ENCODE measurements at places on chromosomes 12 and 14. TPM values are rescaled to one million over a fixed set of nuclear protein-coding genes. Genes with fewer than 3 reads are reported as not detected.

SYT10 gene
- not detected for total RNA-seq

SMIM41 gene
- not detected for total RNA-seq

AEBP2 gene
- 45.0 TPM for total RNA-seq

OAS2 gene
- total RNA-seq = 148 TPM

ADAM20 gene
- 0.38 TPM for total RNA-seq

DNA sequence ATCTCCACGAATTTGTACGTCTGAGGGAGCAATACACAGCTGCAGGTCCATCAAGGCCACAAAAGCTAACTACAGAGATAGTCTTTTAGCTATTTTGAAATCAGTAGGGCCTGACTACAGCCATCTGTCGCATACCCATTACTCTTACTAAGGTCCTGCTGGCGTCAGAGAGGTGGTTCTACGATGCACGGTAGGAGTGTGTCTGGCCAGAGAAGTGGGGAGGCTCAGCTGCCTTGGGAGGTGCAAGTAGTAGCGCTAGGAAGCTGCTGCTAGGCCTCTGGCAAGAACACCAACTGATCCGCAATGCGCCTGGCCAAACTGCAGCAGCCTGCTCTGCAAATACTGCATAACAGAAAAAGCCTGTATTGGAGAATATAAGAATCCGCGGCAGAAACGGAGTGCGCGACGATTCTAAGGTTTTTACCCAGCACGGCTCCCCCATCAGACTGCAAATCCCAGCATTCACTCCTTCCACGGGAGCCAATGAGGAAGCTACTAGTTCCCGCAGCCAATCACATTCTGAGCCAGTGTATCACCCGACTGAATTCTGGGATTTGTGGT, 743 bp upstream of the CAND1 start:
- H3K4me3 ChIP-seq = peak overlapping the region; percentile 95
- H3K4me1 ChIP-seq = peaks cover 26% of the 10 kb centered on the region
- H3K27ac ChIP-seq = peak overlapping the region; percentile 98
- H3K27me3 ChIP-seq = no peaks in the 10 kb centered on the region
- DNase-seq = peak; percentile 91
- H3K36me3 ChIP-seq = peaks cover 7% of the 10 kb centered on the region

DNA sequence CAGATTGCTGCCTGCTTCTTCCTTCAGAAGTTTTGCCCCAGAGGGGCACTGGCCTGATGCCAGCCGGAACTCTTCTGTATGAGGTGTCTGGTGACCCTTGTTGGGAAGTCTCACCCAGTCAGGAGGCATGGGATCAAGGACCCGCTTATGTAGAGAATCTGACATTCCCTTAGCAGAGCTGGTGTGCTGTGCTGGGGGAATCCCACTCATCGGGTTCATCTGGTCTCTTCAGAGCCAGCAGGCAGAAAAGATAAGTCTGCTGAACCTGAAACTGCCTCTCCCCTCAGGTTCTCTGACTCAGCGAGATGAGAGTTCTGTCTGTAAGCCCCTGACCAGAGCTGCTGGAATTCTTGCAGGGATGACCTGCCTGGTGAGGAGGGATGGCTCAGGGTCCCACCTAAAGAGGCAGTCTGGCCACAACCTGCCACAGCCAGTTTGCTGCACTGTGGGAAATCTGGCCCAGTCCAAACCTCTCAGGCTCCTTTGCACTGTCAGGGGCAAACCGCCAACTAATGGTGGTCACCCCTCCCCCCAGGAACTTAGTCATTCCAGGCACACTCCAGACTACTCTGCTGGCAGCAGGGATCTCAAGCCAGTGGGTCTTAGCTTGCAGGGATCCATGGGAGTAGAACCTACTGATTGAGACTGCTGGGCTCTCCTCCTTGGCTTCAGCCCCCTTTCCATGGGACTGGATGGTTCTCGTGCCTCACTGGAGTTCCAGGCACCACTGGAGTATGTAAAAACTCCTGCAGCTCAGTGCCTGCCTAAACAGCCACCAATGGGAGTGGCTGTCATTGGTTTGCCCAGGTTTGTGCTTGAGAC, 4.1 kb downstream of the CLEC2D start:
- H3K4me3 ChIP-seq = peak overlapping the region; percentile 93
- peaks cover 41% of the 10 kb centered on the region for H3K4me1 ChIP-seq

DNA sequence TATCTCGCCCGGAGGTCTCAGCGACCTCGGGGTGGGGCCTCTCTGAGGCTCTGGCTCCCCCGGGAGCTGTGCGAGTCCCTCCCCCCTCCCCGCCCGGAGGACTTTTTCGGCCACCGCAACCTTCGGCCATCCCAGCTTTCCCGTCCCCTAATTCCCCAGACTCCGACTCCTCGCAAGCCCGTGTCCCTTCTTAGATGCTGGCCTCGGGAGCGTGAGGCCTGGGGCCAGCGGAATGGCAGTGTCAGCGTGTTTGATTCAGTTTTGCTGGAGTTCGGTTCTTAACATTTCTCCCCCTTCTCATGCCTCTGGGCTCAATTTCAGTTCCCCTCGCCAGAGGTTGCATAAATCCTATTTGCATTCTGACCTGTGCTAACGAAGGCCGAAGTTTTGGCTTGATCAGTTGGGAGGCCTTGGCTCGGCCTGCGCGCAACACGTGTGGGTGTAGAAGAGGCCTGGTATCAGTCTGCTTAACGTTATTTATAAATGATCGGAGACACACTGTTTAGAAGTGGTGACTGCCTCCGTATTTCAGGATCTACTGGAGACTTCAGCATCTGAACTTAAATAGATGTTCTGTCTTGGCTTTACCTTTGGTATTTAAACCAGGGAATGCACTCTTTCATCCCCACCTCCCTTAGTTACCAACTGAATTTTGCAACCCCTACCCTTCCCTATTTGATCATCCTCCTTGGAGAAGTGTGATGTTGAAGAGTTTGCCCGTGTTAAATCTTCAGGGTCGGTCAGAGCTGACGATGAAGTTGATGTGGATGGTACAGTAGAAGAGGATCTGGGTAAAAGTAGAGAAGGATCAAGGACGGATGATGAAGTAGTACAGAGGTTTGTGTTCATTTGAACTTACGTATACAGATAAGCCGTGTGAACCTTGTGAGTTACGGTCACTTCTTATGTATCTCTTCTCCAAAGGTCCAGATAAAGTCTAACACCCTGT, 851 bp downstream of the HSP90B1 start:
- no peaks in the 10 kb centered on the region for H3K27me3 ChIP-seq
- peak; percentile 46 for DNase-seq
- H3K4me1 ChIP-seq = peaks cover 63% of the 10 kb centered on the region
- H3K4me3 ChIP-seq = peak overlapping the region; percentile 86

DNA sequence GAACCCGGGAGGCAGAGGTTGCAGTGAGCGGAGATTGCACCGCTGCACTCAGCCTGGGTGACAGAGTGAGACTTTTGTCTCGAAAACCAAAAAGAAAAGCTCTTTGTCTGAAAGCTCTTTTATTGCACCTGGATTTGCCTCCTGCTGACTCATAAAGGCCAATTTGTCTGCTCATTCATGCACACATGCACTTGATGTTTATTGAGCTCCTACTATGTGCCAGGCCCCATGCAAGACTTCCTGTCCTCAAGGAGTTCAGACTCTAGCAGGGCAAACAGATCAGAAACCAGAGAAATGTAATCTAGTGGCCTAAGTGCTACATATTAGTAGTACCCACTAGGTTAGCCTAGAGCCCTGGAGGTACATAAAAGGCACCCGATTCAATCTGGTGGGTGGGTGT, 16.3 kb upstream of the MLEC start:
- peaks cover 1% of the 10 kb centered on the region for H3K27me3 ChIP-seq
- no peaks in the 10 kb centered on the region for H3K36me3 ChIP-seq
- H3K27ac ChIP-seq = no peak overlapping the region
- no peaks in the 10 kb centered on the region for H3K4me1 ChIP-seq
- no peak overlapping the region for H3K4me3 ChIP-seq

DNA sequence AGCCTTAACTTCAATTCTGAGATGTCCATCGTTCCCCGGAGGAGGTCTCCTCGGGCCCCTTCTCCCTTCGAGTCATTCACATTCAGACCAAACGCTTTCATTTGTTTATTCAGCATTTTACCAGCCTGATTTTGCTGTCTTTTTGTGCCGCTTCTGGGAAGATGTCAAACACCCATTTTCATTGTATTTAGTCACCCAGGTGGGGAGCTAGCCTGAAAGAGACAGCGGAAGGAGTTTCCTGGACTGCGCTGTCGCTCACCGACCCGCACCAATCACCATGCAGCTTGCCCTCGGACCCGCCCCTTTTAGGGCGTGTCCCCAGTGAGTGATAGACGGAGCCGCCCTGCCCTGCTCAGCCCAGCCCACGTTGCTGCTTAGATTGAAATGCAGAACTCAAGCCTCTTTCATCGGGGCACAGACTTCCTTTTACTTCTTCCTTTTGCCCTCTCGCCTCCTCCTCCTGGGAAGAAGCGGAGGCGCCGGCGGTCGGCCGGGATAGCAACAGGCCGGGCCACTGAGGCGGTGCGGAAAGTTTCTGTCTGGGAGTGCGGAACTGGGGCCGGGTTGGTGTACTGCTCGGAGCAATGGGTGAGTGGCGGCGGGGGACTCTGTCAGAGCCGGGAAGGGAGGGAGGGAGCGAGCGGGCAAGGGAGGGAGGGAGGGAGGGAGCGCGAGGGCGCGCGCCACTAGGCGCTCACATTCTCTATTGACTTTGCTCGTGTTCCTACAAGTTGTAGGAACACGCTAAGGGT, at the start of gene PAX9:
TSS of gene PAX9 (plus strand) at position 355 of the 752 bp plus-strand sequence. CDS start at position 585, 230 bp downstream.
- peaks cover 49% of the 10 kb centered on the region for H3K4me1 ChIP-seq
- DNase-seq = peak; percentile 73
- H3K27ac ChIP-seq = no peak within 1 kb of the TSS
- no peak within 1 kb of the TSS for H3K4me3 ChIP-seq
- peaks cover 3% of the 10 kb centered on the region for H3K36me3 ChIP-seq

DNA sequence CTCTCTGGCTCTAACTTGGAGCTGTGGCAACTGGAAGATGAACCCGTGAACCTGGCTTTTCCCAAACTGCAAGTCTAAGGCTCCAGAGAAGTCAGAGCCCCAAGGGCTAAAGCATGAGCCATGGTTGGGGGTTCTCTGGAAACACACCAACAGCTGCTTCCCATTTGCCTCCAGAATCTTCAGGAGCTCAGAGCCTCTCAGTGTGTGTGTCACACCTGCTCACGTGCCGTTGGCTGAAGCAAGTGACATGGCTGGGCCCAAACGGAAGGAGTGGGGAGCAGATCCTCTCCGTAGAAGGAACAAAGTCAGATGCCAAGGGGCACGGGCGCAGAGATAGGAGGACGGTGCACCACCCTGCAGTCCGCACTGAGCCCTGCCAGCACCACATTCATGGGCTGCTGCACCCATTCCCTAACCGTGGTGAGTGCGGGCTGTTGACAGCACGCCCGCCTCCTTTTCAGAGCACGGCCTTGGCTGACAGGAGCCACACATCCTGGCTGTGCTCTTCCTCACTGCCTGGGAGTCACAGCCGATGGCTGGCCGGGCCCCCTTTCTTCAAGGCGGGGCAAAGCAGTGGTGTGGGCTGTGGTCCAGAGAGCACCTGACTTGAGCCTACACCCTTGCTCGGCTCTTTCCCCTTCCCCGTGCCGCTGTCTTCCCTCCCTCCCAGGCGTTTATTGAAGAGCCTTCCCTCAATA, 16.6 kb upstream of the TRAF3 start:
- peaks cover 7% of the 10 kb centered on the region for H3K27me3 ChIP-seq
- no peak for DNase-seq
- H3K4me1 ChIP-seq = no peaks in the 10 kb centered on the region
- no peak overlapping the region for H3K27ac ChIP-seq
- no peak overlapping the region for H3K4me3 ChIP-seq

DNA sequence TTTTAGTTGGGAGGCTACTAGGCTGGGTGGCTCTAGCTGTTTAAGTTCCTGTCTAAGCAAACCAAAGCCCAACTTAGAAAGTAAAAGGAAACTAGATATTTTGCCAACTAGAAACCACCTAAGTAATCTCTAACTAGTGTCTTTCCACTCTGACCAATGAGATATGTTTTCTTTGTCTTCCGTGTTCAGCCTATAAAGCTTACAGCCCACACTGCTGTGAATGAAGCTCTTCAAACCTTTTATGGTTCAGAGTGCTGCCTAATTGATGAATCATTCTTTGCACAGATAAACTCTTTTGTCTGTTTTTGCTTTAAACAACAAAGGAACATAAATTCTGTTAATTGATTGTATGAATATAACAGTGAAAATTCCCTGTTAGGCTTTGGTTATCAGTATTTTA, 66.1 kb downstream of the FUT8 start:
- H3K4me1 ChIP-seq = peaks cover 70% of the 10 kb centered on the region
- DNase-seq = no peak
- H3K27ac ChIP-seq = no peak overlapping the region
- no peaks in the 10 kb centered on the region for H3K27me3 ChIP-seq
- peaks cover 12% of the 10 kb centered on the region for H3K36me3 ChIP-seq
